Hair follicle dermal papilla cell (primary cell): ENCODE measurements at places on chromosomes 3 and 15. TPM values are rescaled to one million over a fixed set of nuclear protein-coding genes. Genes with fewer than 3 reads are reported as not detected.

PRSS50 gene
- total RNA-seq: not detected in 2 replicates

CCK gene
- total RNA-seq: 2.4 and 3.8 TPM in 2 replicates

PGBD4 gene
- 1.6 TPM in 2 replicates for total RNA-seq

DZIP1L gene
- total RNA-seq: 37.4 and 47.5 TPM in 2 replicates

REC114 gene
- not detected in 2 replicates for total RNA-seq

PAQR5 gene
- total RNA-seq: 2.6 and 3.5 TPM in 2 replicates

DPPA4 gene
- 2.3 and 3.9 TPM in 2 replicates for total RNA-seq

TMCO5A gene
- not detected in 2 replicates for total RNA-seq

MGLL gene
- 63.6 and 74.0 TPM in 2 replicates for total RNA-seq

FBLN2 gene
- total RNA-seq: 493 and 624 TPM in 2 replicates

SPATA12 gene
- not detected in 2 replicates for total RNA-seq

CPB1 gene
- total RNA-seq: 1.6 and 1.9 TPM in 2 replicates

EXD1 gene
- not detected in 2 replicates for total RNA-seq

SPSB4 gene
- total RNA-seq: under 0.01 TPM in 1 of 2 replicates, not detected in the other

COL8A1 gene
- 36.4 and 726 TPM in 2 replicates for total RNA-seq

SLC28A2 gene
- not detected in 2 replicates for total RNA-seq

CLEC3B gene
- 8.5 and 9.9 TPM in 2 replicates for total RNA-seq

CFAP20DC gene
- total RNA-seq: 2.7 and 4.4 TPM in 2 replicates

CSPG4 gene
- total RNA-seq: 181 and 183 TPM in 2 replicates

FETUB gene
- total RNA-seq: not detected in 2 replicates

RBP2 gene
- not detected in 2 replicates for total RNA-seq

BDH1 gene
- total RNA-seq: 9.7 and 14.1 TPM in 2 replicates

LRRN1 gene
- total RNA-seq: under 0.01 and 0.12 TPM in 2 replicates

FANCD2OS gene
- not detected in 2 replicates for total RNA-seq

NDUFB5 gene
- total RNA-seq: 59.1 and 70.7 TPM in 2 replicates

LRRC31 gene
- not detected in 2 replicates for total RNA-seq

ATP10A gene
- 13.1 and 22.6 TPM in 2 replicates for total RNA-seq

PARP15 gene
- 1.1 and 2.3 TPM in 2 replicates for total RNA-seq
